ENCODE measurements at places on chromosomes 16 and 17. TPM values are rescaled to one million over a fixed set of nuclear protein-coding genes. Genes with fewer than 3 reads are reported as not detected.

The DHRS11 gene
- 4.5 TPM for total RNA-seq

The NFE2L1 gene
- 68.7 TPM for total RNA-seq

The DOK4 gene
- total RNA-seq, result 8.2 TPM

The KRTAP4-5 gene
- total RNA-seq, result not detected

The C1QTNF8 gene
- total RNA-seq, result not detected

The XAF1 gene
- total RNA-seq, result 8.3 TPM
